ENCODE measurements at places on chromosomes 2 and 18.

- DNase-seq, result no peak
These were observed 93.0 kb upstream of the PELI1 start for GRCh38 chr2:64237266-64237665.

DNA sequence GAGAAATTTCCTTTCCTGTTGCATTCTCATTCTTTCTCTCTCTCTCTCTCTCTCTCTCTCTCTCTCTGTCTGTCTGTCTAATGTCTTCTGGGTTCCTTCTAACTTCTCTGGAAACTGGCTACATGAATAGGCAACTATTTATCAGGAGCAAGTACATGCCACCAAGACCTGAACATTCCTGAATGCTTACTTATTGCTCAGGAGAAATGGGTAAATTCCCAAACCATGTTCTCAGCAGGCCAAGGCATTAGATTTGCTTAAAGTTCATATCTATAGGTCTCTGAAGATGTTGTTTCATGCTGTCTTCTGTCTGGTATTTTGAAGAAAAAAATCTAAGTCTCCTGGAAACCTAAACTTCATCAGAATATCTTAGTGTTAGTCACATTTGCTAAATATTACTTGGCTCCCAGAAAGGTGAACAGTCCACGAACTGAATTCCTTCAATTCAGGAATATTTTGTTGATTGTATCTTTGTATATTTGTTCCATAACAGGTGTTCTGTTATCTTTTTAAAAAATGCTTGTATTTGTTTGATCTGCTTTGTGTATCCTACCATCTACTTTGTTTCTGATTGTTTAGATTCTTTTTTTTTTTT, 77.2 kb upstream of the FIGN start:
- no peak for DNase-seq

GRCh38 chr2:9702604-9703084, 71.8 kb upstream of the YWHAQ start:
- no peak for DNase-seq

DNA sequence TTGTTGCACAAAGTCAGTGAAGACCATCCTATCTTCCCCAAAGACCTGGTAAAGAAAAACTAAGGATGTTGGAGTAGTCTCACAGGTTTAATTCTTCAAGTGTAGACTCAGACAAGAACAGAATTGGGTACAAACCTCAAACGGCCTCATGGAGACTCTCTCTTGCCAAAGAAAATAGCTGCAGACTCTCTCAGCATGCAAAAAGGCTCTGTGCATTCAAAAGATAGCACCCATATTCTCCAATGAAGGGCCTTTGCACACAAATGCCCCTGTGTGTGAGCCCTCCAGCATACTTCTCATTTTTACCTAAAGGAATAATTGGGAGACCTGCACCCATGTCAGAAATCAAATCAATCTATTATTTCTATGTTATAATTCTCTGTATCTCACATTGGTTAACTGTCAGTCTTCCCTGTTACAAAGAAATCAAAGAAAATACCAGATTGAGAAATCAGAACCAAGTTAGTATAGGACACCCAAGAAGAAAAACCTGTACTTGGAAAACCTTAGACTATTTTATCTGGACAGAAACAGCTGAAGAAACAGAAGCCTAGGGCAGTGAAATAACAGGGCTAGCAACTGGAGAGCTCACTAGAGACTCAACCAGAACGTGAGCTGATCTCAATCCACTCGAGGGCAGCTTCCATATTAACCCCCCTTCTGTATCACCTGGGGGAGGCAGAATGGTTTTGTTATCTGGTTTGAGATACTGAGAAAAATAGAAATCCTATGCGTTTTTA, 134.7 kb upstream of the DNAJC10 start:
- no peak for DNase-seq

DNA sequence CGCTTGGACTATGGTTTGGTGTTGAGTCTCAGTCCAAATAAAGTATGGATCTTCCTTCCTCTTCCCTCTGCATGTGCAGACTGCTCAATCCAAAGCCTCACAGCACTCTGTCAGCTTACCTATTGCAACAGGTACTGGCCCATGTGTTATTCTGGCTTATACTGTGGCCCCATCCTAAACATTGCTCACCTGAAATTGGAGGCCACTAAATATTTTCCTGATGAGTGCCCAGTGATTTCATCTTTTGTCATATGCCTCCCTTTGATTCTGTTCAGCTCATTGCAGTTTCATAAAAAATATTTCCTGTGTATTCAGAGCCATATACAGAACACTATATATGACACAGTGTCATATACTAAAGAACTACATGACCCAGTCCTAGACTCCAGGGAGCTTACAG, 86.3 kb upstream of the FAM136A start:
- no peak for DNase-seq

DNA sequence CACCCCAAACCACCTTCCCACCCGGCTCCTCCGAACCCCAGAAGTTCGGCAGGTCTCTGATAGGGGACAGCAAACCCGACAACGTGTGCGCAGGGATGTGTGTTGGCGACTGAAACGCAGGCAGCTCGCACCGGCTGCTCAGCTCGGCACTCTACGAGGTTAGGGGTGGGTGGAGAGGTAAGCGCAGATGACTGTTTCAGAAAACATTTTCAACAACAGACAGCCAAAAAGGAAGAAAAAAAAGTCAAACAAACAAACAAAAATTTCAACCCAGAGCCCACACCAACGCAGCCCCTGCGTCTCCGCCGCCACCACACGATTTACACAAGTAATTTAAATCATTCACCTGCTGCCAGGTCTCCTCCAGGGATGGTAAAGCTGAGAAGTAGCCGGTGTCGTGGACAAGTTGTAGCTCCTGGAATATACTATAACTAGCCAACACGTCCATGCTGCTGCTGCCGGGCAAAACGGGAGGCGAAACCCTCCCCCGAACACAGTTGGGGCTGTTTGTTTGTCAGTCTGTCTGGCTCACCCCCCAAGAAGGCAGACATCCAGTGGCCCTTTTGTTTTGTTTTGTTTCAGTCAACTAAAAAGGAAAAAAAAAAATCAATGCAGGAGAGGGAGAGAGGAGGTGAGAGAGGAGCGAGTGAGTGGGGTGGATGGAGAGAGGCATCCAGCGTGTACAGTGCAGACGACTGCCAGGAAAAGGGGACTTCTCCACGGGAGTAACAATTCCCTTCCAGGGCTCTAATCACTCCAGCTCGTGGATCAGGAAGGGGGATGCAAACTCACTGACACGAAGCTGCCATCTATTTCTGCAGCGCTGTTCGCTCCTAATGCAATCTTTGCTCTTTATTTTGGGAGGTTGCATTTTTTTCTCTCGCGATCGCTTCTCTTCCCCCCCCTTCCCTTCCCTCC, at the start of gene KLF7:
KLF7 (minus strand) TSS at position 828 of the 918 bp plus-strand sequence; CDS start at position 448, 380 bp downstream.
- DNase-seq, result no peak

- DNase-seq, result no peak
These were observed 139.0 kb downstream of the DDX1 start for GRCh38 chr2:15730545-15731212.

- no peak for DNase-seq
These were observed 339.4 kb downstream of the BCL11A start for GRCh38 chr2:60213865-60214625.

GRCh38 chr2:24917086-24917485, 3.0 kb downstream of the ADCY3 start:
- no peak for DNase-seq

GRCh38 chr2:234427081-234428061, 69.5 kb downstream of the ARL4C start:
- no peak for DNase-seq

- no peak for DNase-seq
These were observed 109.2 kb upstream of the CHRNA1 start for GRCh38 chr2:174873471-174873870.

DNA sequence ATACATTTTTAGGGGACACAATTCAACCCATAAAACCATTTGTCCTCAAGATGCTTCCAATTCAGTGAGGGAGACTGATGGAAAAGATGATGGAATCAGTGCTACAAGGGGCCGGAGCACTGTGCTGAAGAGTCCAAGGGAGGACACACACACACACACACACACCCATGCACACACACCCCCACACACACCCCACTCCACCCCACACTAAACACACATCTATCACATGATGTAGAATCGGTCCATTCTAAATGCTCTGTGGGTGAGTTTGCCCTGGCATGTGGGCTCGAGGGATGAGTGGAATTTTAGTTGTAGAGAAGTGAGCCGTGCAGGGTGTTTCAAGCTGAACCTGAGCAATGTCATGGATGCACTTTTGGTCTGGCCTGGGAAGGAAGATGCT, 41.1 kb downstream of the PRKCE start:
- no peak for DNase-seq

- DNase-seq, result no peak
These were observed 127.4 kb downstream of the NOL4 start for GRCh38 chr18:34097312-34097711.
